ENCODE measurements at places on chromosomes 2 and 18. TPM values are rescaled to one million over a fixed set of nuclear protein-coding genes. Genes with fewer than 3 reads are reported as not detected.

The SH3YL1 gene
- 88.8 TPM for total RNA-seq

The DOK1 gene
- total RNA-seq = 0.51 TPM

The HOXD4 gene
- not detected for total RNA-seq

The TANC1 gene
- total RNA-seq = 29.5 TPM

The DUSP19 gene
- 0.38 TPM for total RNA-seq

The MFSD2B gene
- under 0.01 TPM for total RNA-seq

The SPP2 gene
- total RNA-seq = not detected

The ZNF521 gene
- total RNA-seq = not detected

The VWA3B gene
- total RNA-seq = not detected

The GPAT2 gene
- 0.26 TPM for total RNA-seq

The RGPD4 gene
- total RNA-seq = not detected

The ACYP2 gene
- 9.0 TPM for total RNA-seq

The NPC1 gene
- total RNA-seq = 78.3 TPM

The RFTN2 gene
- total RNA-seq = under 0.01 TPM

The DYNAP gene
- total RNA-seq = not detected

The LBH gene
- total RNA-seq = 6.9 TPM

The SRD5A2 gene
- under 0.01 TPM for total RNA-seq

The BOLL gene
- total RNA-seq = not detected

The AP1S3 gene
- total RNA-seq = 59.5 TPM

The EGR4 gene
- total RNA-seq = not detected

The DSC3 gene
- total RNA-seq = 193 TPM

The TMEM185B gene
- total RNA-seq = 20.8 TPM

The MOGAT1 gene
- not detected for total RNA-seq

The OTX1 gene
- total RNA-seq = 1.5 TPM

The TMEM247 gene
- total RNA-seq = not detected

The MAP4K3 gene
- total RNA-seq = 22.0 TPM

The GALR1 gene
- total RNA-seq = not detected

The RUFY4 gene
- not detected for total RNA-seq

The CCT7 gene
- total RNA-seq = 362 TPM

The KIAA2012 gene
- not detected for total RNA-seq

The SERPINB4 gene
- 15.7 TPM for total RNA-seq

The CNTNAP5 gene
- total RNA-seq = not detected

The HOXD12 gene
- total RNA-seq = not detected

The CD207 gene
- total RNA-seq = not detected

The PIKFYVE gene
- 18.1 TPM for total RNA-seq

The SCG2 gene
- 0.13 TPM for total RNA-seq

The STARD6 gene
- not detected for total RNA-seq

The CNGA3 gene
- under 0.01 TPM for total RNA-seq

The SCYGR1 gene
- not detected for total RNA-seq

The THAP4 gene
- 50.2 TPM for total RNA-seq

The AKAIN1 gene
- total RNA-seq = not detected

The TUBB8B gene
- total RNA-seq = not detected

The ASB18 gene
- total RNA-seq = 0.38 TPM

The MRPL44 gene
- total RNA-seq = 25.7 TPM

The RAPH1 gene
- 19.5 TPM for total RNA-seq

The NYAP2 gene
- total RNA-seq = not detected

The ATP6V1B1 gene
- total RNA-seq = not detected

The PLGLB1 gene
- total RNA-seq = 0.26 TPM

The HS6ST1 gene
- total RNA-seq = 21.3 TPM

The C2orf72 gene
- under 0.01 TPM for total RNA-seq

The KATNAL2 gene
- total RNA-seq = under 0.01 TPM

The PECR gene
- 21.3 TPM for total RNA-seq

The ANKRD53 gene
- not detected for total RNA-seq

The SNRNP27 gene
- total RNA-seq = 30.5 TPM

The TMEM37 gene
- not detected for total RNA-seq

The DOK6 gene
- total RNA-seq = not detected

The MOCOS gene
- total RNA-seq = 37.0 TPM

The MYCN gene
- not detected for total RNA-seq
